ENCODE measurements at places on chromosomes 2 and 18. TPM values are rescaled to one million over a fixed set of nuclear protein-coding genes. Genes with fewer than 3 reads are reported as not detected.

DNA sequence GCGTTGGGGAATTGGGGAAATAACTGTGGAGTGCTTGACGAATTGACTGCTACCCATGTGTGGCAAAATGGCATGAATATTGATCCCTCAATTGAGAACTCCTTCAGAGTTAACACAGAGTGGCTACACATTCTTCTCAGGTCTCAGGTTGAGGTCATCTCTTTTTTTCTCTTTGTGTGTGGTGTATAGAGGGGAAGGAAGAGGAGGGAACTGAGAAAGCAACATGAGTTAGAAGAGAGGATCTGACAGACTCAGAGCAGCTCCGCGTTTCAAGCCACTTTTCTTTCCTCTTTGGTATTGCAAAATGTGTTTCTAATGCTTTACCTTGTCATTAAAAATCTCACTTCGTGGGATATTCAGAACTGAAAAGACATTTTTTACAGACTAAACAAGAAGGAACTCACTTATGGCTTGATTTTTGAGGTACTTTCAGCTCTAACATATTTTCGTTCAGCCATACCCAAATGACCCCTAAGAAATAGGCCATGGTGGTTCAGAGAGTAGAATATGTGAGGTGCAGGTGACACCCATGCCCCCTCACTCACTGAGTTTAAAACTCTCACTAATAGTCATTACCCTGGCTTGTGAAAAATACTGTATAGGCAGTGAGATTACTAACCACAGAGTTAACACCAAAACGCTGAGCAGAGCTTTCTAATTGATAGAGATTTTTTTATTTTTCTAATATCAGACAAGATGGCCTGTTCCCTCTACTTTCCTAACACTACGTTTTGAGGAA, 22.5 kb downstream of the STAT4 start:
- DNase-seq, result no peak

DNA sequence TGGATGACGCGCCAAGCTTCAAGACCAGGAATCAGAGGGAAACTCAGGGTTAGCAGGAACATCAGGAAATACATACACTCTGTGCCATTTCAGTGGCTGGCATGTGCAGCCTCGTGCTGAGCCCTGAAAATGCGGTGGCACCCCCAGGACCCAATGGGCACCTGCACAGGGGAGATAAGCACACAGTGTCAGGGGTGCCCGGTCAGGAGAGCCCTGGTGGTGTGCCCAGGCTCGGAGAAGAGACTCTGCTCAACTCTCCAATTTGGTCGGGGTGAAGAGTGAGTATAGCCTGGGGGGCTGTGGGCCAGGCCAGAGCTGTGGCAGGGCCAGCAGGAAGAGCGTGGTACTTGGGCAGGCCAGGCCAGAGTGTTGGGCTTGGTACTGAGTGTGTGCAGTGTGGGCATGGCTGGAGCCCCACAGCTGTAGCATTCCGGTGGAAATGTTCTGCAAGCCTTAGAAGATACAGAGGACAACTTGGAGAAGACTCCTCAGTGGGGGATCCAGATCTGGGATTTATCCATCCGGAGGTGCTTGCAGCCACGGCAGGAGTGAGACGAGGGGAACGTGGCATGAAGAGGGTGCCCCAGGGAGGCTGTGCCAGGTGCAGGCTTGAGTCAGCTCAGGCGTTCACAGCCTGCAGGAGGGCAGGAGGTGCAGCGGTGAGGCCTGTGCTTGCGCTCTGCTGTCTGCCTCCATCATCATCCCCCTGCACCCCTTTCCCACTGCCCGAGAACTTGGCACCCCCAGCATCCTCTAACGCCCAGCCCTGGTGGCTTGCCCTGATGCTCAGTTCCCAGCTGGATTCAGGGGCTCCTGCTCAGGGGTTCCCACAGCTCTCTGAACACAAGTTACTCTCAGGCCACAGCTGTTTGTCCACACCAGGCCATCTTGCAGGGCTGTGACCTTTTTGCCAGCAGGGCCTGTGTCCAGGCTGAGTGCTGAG, 451.7 kb upstream of the HS6ST1 start:
- DNase-seq, result no peak

DNA sequence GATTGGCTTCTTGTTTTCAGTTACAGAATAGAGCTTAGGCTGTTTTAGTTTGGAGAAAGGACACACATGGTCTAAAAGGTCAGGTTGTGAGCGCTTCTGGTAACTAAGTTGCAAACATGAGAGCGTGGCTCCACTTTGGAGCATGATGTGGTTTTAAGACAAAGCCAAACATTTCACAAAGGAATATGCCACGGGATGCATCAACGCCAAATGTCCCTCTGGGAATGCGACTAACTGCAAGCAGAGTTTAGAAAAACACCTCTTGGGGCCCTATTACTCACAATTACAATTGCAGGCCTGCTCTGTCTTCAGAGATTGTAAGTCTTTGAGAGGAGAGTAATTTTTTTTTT, 25.4 kb downstream of the MYO7B start:
- no peak for DNase-seq

GRCh38 chr18:62682371-62682770, 33.0 kb upstream of the PHLPP1 start:
- DNase-seq, result no peak

- no peak for DNase-seq
Observed at GRCh38 chr2:60350791-60351190, 202.7 kb downstream of the BCL11A start.

DNA sequence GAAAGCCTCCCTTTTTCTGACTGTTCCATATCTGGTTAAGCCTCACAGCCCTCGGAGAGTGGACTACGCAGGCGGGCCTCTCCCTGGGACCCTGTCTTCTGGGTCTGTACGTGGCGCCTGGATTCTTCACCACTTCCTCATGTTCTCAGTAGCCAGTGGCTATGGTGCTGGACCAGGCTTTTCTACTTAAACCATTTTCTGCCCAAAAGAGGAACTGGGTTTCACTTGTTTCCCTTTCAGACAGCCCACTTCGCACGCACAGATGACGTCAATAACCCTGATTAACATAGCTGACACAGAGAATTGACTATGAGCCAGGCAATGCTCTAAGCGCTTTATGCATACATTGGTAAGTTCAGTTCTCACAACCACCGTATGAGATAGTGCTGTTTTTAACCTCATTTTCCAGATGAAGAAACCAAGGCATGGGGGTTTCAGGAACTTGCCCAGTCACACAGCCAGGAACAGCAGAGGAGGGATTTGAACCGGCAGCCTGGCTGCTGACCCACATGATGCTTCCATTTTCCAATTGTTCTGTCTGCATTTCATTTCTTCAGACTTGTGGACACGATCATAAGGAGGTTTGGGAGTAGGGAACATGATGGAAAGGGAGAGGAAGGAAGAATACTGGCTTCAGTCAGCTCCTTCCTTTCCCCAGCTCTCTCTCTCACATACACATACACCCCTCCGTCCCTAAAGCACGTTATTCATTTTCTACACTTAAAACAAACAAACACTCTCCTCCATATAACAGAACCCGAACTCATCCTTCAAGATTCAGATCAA, 41.7 kb downstream of the MYOM1 start:
- no peak for DNase-seq

GRCh38 chr2:204881655-204882054, 336.4 kb downstream of the PARD3B start:
- no peak for DNase-seq

- DNase-seq, result no peak
Observed at GRCh38 chr18:39692367-39693015, 2126.9 kb upstream of the CELF4 start.

GRCh38 chr2:24456599-24457556, 34.2 kb upstream of the NCOA1 start:
- no peak for DNase-seq

- no peak for DNase-seq
Observed at GRCh38 chr2:96144481-96145035, 682 bp downstream of the DUSP2 start.

DNA sequence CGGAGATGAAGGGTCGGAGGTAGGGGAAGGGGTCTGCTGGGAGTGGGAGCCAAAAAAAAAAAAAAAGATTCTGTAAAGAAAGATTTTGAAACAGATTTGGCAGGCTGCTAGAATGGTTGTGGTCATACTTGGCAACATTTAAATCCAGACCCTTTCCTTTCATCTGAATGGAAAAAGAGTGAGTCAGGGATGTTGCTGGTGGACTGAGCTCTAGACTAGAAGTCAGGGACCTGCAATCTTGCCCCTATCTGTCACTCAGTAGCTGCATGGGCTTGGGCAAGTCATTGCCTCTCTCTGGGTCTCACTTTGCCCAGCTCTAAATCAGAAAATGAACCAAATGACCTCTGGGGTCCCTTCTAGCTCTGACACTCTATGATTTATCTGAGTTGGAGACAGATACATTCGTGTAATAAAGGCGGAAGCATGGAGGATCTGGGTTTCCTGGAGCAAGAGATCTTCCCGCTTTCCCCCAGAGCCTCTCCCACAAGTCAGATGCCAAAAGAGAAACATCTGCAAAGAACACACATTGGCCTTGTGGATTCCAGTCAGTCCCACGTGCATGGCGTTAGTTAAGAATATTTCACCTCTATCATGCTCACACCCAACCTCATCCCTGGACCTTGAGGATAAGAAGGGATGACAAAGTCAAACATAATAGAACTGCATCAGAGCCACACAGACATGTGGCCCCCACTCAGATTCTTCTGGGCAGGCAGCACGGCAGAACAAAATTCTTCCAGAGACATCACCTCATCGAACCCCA, 58.5 kb downstream of the ADD2 start:
- no peak for DNase-seq

GRCh38 chr2:204722691-204723090, 177.4 kb downstream of the PARD3B start:
- DNase-seq, result no peak

- no peak for DNase-seq
Observed at GRCh38 chr2:187395276-187396015, 52.6 kb downstream of the CALCRL start.

GRCh38 chr2:98012561-98012991, 16.8 kb upstream of the TMEM131 start:
- no peak for DNase-seq

DNA sequence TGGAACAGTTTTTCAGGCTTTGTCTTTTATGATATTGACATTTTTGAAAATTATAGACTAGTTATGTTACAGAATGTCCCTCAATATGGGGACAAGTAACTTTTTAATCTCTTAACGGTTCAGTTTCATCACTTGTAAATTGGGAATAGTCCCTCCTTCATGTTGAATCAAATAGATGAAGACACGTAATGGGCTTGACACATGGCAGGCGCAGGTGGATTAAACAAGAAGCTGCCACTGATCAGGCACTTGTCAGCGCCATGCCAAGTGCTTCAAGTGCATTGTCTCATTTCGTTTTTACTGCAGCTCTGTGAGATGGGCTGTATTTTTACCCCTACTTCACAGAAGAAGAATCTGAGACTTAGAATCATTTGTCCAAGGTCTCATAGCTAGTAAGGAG, 9.5 kb upstream of the SMAD4 start:
- no peak for DNase-seq

GRCh38 chr2:239261356-239261755, 139.5 kb downstream of the HDAC4 start:
- DNase-seq, result no peak

GRCh38 chr2:207479198-207479785, 50.5 kb upstream of the CREB1 start:
- DNase-seq, result no peak

GRCh38 chr2:102149644-102150455, 7.3 kb downstream of the IL1R1 start:
- DNase-seq, result no peak

DNA sequence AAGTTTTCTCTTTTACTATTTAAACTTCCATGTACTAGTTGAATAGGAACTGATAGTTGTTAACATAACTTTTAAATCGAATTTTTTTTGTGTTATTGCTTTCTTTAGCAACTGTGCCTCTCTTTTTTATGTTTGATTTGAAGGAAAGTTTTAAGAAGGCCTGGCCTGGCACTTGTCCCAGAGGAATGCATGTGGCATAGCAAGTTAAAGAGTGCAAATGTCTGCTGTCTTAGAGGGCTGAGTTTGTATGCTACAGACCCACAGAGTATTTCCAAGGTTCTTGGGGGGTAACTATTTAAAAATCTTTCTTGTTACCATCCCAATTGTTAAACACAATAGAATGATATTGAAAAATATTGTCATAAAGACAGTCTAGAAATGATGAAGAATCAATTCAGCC, 47.0 kb downstream of the MTCL1 start:
- no peak for DNase-seq

GRCh38 chr2:46704593-46704992, 211.0 kb downstream of the MCFD2 start:
- no peak for DNase-seq

- no peak for DNase-seq
Observed at GRCh38 chr18:55320424-55321264, 267.3 kb downstream of the TCF4 start.

DNA sequence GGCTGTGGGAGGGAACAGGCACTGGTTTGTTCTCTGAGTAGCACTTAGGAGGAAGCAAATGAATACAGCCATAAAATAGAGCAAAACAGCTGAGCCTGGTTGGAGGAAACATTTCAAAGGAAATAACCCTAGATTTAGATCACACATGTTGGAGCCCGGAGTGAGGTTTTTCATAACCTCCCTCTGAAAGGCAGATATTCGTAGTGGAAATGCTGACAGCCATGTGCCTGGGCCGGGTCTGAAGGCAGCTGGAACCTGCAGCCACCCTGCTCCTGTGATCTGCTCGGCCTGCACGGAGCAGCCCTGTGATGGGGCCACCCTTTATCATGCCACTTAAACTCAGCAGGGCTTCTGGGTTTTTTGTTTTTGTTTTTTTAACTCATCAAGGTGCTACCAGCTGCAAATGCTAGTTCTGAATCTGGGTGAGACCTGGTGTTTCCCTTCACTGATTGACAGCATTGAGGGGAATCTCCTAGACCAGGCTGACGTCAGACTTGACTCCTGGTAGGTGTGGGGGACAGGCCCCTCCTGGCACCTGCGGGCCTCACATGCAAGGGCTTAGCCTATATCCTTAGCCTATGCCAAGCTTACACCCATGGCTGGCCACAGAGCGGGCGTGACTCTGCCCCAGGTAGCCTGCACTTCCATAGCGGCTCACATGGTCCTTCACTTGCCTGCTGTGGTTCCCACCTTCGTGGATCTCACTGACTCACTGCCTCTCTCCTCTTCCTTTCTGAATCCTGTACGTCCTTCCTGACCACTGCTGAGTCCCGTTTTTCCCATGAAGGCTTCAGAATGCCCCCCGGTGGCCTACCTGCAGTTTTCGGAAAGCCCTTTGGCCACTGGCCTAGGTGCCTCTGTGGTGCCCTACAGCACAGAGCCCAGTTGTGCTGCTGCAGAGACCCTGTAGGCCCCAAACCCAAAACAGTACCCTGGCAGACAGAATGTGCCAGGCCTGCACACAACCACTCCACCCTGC, 217.3 kb downstream of the SEPTIN10 start:
- no peak for DNase-seq

Gene FAM110C
- 0.13 TPM for total RNA-seq

Gene GPR39
- 9.0 TPM for total RNA-seq

Gene CNPPD1
- total RNA-seq, result 55.7 TPM

Gene ADCYAP1
- total RNA-seq, result not detected

Gene KIF5C
- 1.6 TPM for total RNA-seq

Gene KCTD1
- total RNA-seq, result 34.4 TPM

Gene WNT6
- 8.1 TPM for total RNA-seq

Data from Panc1 (cell line).